ENCODE measurements at places on chromosomes 16 and 17.

DNA sequence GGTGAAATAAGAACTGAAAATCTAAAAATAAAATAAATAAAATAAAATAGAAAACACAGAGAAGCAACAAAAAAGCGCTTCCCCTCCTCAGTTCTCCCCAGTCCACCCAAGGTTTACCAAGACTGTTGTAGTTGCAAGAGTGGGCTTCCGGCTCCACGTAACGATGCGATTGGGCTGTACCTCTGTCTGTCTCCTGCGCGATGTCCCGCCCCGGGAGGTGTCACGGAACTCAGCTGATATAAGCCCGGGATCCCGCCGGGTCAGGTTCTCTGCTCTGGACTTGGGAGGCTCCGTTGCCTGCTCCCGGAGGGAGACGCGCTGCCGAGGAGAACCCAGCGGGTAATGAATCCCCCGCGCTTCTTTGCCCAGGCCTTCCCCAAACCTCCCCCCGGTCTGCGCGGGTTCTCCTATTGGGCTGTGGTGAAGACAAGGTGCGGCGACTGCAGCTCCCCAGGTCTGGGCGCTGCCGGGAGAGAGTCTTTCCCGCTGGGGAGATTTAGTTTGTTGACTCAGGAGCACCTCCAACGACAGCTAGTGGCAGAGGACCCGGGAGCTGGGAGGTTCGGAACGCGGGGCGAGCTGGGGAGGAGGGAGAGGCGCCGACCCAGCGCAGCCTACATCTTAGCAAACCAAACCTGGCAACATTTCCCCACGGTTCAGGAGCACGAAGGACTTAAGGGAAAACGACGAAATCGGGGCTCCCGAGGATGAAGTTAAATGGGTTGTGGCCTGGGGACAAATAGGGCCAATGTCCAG is at the start of gene SLFN5:
SLFN5 (plus strand) TSS at position 268 of the 756 bp plus-strand sequence. CDS start 15,619 bp downstream, outside the sequence.
- peak; percentile 63 for DNase-seq

GRCh38 chr17:42563143-42563509 is 1.2 kb downstream of the COASY start:
- no peak for DNase-seq

DNA sequence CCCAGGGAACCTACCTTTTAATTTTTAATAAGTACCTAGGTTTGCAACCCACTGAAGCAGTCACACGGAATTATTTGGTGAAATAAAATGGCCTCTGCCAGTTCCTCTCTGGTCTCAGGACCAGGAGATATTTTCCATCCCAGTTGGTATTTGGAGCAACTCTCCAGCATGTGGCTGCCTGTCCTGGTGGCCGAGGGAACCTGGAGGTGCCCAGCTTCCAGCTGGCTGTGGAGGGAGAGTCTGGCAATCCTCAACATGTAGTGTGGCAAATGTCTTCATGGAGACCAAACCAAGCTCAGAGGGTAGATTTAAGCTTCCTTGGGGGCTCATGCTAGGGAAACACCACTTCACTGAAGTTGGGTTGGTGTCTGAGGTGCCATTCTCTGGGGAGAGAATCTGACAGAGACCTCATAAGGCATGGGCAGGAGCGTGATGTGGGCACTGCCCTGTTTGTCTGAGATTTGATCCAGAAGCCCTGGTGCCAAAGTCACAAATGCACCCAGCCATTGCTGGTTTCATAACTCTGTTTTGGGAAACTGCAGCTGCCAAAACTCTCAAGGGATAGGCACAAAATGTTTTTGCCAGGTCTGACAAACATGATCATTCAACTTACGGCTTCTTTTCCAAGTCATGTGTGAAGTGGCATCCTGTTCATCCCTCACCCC is 2.8 kb downstream of the MT1X start:
- DNase-seq: no peak

DNA sequence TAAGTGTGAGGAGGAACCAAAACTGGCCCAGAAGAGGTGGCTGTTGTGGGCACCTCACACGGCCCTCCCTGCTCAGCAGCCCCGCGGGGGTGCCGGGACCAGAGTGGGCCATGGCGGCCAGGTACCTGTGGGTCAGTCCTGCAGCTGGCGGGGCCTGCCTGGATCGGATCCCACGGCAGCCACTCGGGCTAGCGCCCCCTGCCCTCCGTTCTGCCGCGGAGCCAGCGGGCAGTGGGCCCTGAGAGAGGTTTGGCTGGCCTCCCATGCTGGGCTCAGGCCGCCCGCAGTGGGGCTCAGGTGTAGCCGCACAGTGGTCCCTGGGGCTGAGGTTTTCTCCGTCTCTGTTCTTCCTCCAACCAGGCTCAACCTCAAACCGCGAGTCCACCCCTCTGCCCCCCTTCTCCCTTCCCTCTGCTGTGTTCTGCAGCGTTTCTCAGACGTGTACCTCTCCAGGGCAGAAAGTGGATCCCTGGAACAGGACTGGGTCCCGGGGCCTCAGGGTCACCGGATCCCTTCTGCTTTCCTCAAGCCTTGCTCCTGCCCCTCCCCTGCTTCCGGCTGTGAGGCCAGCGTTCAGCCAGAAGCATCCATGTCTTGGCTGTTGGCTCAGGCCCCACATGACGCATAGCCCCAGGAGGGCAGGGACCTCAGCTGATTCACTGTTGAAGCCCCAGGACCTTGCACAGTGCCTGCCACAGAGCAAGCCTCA is 28.6 kb upstream of the ITGA3 start:
- no peak for DNase-seq
